H9 (cell line): ENCODE measurements at places on chromosomes 4 and X.
A peak's percentile ranks its signal among the peaks of the same experiment; 100 is the strongest.

DNA sequence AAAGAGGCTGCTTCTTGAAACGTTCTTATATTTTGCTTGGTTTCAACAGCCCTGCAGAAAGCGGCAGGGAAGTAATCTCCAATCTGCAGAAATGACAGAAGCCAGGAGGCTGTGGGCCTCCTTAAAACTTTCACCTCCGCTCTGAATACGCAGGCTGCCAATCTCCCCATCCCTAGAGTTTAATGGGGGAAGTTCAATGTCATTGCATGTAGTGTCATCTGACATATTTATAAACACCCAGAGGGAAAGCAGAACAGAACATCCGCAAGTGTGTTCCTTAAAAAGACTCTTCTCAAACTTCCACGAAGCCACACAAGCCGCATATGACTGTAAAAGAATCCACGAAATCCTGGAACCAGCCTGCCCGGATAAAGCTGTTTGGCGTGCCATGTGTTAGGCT lies 148.8 kb upstream of the TBL1X start:
- DNase-seq: no peak

GRCh38 chr4:15551740-15552446 lies 82.2 kb downstream of the CC2D2A start:
- no peak for DNase-seq

- peak; percentile 88 for DNase-seq
These were observed 432.2 kb downstream of the SMARCA1 start for GRCh38 chrX:129091097-129091496.

GRCh38 chr4:7694324-7694723 lies 245.3 kb downstream of the AFAP1 start:
- DNase-seq: no peak

GRCh38 chr4:81981218-81981617 lies 392.6 kb downstream of the HNRNPD start:
- DNase-seq: no peak

DNA sequence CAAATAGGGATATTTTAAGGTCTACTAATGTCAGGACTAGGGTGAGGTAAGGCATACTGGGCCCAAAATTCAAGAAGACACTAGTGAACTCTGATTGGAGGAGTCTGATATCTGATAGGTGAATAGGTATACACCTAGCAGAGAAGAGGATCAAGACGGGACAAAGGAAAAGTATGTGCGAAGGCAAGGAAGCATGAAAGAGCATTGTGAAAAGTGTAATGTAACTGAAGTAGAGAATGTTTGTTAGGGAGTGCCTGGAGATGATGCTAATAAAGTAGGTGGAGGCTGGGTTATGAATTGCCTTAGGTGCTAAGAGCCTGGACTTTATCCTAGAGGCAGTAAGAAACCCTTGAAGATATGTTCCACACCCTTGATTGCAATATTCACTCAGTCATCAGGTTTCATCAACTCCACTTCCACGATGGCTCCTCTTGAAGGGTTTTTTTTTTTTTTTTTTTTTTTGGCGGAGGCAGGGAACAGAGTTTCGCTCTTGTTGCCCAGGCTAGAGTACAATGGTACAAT lies 49.9 kb upstream of the XIAP start:
- no peak for DNase-seq

DNA sequence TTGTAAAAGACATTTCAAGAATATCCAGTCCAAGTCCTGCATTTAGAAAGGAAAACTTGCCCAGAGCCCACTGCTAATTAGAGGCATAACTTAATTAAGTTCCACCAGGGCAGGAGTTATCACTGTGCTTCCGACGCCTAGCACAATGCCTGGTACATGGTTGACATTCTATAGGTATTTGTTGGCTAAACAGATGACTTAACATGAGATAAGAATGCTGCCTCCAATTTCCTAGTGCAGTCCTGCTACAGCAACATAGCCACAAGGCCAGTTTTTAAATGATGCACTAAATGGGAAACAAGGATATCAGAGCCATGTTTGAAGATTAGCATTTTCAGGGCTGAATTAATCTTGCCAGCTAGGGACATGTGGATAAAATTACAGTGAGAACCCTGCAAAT lies 164.1 kb downstream of the RASL11B start:
- no peak for DNase-seq

GRCh38 chrX:153412746-153413720 lies 1.8 kb downstream of the ZFP92 start:
- no peak for DNase-seq

- DNase-seq: no peak
These were observed 148.5 kb downstream of the FRAS1 start for GRCh38 chr4:78205591-78205990.

DNA sequence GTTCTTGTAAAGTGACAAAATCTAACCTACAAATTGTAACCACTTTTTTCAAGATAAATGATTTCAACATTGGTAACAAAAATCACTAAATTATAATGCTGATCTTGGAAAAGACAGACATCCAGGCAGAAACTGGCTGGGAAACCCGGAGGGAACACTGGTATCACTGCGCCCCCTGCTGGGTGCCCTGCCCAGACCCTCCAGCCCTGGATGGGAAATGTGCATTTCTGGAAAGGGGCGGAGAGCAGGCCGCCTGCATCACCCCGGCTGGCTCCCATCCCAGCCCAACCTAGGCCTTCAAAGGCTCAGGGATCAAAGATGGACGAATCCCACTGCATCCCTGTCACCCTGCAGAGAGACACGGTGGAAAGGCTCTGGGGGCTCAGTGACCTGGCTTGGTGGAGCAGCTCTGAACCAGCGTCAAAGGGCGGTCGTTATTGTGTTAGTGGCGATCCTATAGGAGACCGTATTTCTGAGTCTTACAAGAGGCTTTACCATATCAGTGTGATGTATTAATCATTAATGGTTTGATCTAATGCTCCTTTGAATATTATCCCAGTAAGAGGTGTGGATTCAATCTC lies 37.3 kb downstream of the ACOX3 start:
- peak; percentile 77 for DNase-seq

DNA sequence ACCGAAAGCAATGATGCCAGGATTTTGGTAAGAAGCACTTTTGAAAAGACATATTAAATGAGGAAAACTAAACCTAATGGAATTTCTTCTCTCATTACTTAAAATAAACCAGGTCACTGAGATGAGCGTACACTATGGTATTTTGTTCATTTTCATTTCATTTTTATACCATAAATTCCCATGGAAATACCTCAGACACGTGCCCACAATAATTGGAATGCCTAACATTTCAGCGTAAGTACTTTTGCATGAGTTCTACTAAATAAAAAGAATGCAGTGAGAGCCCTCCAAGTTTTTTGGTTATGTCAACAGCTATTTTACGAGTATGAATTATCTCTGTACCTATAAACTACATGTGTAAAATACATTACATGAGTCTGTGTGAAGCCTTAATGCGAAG lies 3.2 kb downstream of the CAMK2D start:
- no peak for DNase-seq

DNA sequence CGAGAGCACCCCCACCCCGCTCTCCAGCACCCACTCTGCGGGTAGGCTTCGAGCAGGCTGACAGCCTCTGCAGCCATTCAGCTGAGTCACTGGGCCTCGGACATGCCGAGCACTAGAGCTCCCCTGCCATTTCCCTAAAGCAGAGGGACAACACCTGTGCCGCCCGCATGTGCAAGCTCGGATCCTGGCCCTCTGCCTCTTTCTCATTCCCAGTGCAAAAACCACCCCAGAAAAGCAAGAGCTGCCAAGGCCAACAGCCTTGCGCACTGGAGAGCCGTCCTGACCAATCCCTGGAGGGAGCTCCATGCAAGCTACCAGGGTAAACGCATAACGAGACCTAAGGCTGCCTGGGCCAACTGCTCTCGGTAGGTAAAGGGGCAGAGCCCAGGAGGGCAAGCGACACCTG lies 5.3 kb downstream of the HCFC1 start:
- no peak for DNase-seq

GRCh38 chr4:103457566-103457965 lies 259.4 kb upstream of the CENPE start:
- no peak for DNase-seq

- DNase-seq: no peak
These were observed 81.1 kb downstream of the PPP2R2C start for GRCh38 chr4:6391186-6391851.

- DNase-seq: no peak
These were observed 4.7 kb downstream of the SRPX2 start for GRCh38 chrX:100648458-100649417.

GRCh38 chrX:137749246-137749645 lies 183.3 kb downstream of the ZIC3 start:
- DNase-seq: no peak

DNA sequence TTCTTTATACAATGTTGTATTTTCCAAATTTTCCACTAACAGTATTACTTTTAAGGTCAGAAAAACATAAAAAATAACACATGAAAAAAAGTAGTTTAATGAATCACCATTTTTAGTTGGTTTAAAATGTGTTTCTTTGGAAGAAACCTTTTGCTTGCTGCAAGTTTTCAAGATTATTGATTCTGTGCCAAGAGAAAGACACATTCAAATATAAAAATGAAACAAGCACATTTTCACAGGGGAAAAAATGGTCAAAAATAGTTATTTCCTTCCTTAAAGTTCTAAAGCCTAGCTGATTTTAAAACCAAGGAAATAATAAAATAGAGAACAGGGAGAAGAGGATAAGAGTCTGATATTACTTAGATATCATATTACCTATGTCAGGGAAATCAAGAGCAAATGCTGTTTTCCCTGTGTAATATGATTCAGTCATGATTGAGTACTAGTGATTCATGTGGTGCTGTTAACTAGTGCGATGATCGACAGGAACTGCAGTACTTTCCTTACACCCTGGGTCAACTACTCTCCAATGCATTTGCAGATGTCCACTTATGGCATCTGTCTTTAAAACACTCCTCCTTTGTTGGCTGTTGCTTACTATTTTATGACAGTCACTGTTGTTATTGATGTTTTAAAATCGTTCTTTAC lies 103.8 kb downstream of the CAMK2D start:
- DNase-seq: no peak
